Activated CD8-positive, alpha-beta memory T cell treated with anti-CD3 and anti-CD28 coated beads, Interleukin-2, amount 50 U/mL, for 4 hours (primary cell): ENCODE measurements at places on chromosomes 6 and 20.

DNA sequence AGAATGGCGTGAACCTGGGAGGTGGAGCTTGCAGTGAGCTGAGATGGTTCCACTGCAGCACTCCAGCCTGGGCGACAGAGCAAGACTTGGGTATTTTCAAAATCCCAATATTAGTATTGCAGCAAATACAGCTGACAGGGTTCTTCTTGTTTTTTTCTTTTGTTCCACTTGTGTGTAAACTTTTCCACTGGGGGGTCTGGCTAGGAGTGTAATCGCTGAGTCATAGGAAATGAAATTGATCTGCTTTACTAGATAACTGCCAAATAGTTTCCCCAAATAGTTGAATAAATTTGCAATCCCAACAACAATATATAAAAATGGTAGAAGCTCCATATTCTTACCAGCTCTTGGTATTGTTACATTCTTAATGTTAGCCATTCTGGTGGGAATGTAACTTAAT lies 526.0 kb upstream of the SOX4 start:
- no peak for DNase-seq

DNA sequence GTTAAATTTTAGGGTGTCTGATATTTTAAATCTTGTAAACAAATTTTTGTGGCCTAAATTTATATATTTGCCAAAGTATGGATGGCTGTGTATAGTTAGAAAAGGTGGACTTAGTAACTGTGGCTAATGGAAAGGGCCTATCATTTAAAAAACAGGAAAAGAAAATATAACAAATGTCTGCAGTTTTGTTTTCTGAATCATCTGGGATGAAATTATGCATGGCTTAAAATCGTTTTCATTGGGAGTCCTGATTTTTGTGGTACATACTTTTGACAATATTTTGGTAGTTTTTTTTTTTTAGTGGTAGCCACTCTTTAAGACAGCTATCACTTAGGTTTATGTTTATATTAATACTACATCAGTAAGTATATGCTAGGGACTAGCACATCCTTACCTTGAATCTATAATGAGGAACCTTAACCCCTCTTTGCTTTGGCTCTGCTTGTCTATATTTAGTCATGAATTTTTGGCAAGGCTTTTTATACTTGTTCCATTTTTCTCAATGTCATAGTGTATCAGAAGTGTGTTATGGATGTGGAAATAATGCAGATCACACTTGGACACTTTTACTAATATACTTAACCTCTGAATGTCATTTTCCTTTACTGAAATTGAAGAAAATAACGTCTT lies 5.6 kb downstream of the ARID1B start:
- DNase-seq, result no peak

DNA sequence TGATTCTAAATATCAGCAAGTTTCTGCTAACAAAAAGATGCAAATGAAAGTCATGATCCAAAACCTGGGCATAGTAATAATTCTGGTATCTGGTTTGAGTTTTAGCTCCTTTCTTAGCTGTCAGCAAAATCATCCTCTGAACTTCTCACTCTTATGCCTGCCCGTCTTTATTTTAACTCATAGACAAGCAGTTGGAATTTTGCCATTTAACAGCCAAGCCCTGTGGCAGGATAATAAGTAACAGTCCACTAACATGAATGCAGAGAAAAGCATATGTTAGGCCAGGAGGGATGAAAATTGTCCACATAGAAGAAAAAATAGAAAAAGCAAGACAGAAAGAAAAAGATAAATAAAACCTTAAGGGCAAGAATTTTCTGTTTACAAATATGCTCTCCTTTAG lies 170.0 kb upstream of the LAMA2 start:
- DNase-seq, result no peak

GRCh38 chr6:14231501-14232280 lies 114.1 kb downstream of the CD83 start:
- no peak for DNase-seq

DNA sequence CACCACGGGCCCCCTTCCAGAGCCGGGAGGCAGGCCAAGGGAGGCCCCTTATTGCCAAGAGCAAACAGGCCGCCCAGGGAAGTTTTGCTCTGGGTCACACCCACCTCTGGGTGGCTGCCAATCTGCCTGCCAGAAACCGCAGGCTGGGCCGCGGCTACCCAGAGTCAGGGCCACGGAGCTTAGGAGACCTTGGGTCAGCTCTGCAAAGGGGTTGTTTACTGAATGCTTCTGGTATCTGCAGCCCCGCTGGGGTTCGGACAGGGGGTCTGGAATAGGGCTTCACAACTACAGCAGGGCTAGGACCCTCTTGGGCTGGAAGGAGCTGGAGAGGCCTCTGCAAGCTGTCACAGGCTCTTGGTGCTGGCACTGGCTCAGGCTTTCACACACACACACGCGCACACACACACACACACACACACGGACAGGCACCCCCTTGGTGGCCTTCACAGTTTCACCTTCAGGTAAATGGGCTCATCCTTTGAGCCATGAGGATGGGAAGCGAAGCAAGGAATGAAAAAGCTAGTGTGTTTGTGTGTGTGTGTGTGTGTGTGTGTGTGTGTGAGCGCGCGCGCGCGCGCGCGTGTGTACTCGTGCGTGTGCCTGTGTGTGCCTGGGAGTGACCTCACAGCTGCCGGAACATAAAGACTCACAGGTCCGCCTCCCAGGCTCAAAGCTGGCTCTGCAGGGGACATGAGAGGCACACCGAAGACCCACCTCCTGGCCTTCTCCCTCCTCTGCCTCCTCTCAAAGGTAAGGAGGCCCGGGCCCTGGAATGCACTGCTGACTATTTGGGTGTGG lies at the start of gene CCN5:
Gene CCN5, plus strand, starts transcription at position 669 of the 798 bp plus-strand sequence. Its CDS starts 22 bp downstream, at position 691.
- no peak for DNase-seq

DNA sequence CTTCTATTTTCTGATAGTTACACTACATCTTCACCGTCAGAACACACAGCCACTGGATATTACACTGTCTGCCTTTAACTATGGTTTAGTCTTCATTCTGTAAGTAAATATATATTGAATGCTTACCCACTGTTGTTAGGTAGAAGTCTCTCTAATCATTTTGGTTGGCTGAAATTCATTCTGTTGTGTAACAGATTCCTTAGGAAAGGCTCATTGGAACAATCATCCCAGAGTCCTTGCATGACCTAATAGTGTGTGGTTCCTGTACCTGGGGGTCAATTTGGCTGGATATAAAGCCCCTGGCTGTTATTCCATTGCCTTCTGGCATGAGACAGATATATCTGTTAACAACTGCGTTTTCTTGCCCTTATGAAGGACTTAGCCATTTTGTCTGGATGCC lies 9.9 kb downstream of the BLOC1S5 start:
- no peak for DNase-seq

DNA sequence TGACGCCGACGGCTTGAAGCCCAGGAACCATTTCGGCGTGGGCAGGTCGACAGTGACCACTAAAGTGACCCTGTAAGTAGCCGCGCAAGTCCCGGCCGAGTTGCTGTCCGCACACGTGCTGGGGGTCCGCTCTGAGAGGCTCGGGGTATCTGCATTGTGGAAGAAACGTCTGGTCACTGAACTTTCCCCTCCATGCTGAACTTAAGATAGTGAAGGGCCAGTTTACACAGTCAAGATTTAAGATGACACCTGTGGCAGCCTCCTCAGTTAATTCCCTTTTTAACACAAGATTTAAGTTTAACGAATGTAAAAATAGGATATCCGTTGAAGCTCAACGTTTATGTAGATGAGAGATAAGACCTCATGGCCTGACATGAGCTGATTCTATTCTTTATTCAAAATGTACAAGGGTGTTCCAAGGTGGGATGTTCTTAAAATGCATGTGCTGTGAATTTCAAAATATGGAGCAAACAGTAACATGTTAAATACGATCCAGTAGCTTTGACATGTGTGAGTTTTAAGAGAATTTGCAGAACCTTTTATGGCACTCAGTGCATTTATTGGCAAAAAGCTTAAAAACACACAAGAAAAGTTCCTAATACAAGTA lies 116.2 kb downstream of the RTN4IP1 start:
- DNase-seq, result no peak

GRCh38 chr6:138004430-138005287 lies 102.6 kb downstream of the PERP start:
- no peak for DNase-seq

- no peak for DNase-seq
These were observed 97.5 kb upstream of the ZBTB24 start for GRCh38 chr6:109580519-109580918.

- no peak for DNase-seq
These were observed 28.1 kb upstream of the SLC22A23 start for GRCh38 chr6:3484946-3485345.

DNA sequence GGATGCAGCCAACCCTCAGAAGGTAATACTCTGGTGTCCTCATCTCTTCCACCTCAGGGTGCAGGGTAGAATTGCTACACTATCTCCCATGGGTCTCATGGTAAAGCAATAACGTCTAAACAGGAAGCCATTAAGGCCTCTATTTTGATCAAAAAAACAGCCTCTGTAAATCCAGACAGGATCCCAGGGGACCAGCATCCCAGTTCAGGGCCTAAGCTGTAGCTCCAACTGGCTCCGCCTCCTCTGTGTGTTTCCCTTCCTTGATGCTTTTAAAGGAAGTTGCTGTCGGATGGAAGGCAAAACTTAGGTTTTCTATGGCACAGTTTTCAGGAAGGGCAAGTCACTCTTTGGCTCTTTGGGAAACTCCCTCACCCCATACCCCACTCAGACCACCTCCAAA lies 222.0 kb downstream of the MAFB start:
- no peak for DNase-seq

- DNase-seq, result no peak
These were observed 54.8 kb upstream of the MBOAT1 start for GRCh38 chr6:20266851-20267608.

- no peak for DNase-seq
These were observed at the start of gene GSTA3 for GRCh38 chr6:52909531-52909930. GSTA3 (minus strand) TSS chr6:52909698; CDS start chr6:52905834, 3,864 bp downstream.

DNA sequence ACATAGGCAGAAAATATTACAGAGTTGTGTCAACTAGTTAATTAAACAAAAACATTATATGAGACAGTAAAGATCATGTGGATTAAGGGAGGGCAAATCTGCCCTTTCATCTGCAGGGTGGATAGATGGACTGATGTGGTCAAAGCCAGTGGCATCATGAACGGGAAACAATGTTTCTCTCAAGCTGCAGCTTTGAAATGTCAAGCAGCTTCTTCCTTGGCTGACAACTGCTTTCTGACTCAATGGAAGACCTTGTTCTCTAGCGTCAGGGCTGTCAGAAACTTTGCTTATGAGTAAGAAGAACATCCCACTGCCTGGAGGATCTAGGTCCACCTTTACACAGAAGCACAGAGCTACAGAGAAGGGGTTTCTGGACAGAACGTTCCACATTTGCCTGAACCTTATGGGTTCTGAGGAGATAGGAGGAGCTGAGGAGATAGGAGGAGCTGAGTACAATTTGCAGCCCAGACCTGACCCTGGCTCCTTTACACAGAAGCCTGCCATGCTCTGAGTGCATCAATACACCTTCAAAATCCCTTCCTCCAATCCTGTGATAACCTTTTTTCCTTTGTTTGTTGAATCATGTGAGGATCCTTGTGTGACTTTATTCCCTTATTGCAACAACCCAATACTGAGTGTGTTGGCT lies 6.1 kb downstream of the CST5 start:
- no peak for DNase-seq

DNA sequence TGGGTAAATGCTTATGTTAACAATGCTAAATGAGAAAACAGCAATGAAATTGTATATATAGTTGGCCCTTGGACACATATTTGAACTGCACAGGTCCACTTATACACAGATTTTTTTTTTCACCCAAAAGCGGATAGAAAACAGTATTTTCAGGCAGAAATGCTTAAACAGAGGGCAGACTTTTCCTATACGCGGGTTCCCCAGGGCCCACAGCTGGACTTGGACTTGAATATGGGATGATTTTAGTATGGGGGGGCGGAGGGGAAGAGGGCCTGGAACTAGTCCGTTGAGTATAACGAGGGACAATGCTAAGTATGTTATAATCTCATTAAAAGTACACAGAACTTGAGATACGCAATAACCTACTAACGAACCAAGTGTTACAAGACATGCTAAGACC lies 1.1 kb upstream of the PRSS35 start:
- no peak for DNase-seq

DNA sequence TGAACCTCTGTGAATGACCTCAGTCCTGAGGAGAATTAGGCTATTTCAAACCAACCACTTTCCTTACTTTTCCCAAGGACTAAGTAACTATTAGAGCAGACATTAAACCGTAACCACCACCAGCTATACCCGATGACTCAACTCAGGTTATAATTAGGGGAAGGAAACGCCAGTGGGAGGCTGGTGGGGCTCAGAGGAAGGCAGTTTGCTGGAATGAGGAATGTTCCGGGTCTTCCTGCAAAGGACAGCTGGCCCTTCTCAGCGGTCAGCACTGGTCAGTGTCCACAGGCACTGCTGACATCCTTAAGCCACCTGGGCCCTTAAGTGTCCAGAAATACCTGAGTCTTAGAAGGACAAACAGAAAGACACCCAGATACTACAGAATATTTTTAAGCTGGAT lies 515.2 kb downstream of the MAFB start:
- DNase-seq, result no peak

DNA sequence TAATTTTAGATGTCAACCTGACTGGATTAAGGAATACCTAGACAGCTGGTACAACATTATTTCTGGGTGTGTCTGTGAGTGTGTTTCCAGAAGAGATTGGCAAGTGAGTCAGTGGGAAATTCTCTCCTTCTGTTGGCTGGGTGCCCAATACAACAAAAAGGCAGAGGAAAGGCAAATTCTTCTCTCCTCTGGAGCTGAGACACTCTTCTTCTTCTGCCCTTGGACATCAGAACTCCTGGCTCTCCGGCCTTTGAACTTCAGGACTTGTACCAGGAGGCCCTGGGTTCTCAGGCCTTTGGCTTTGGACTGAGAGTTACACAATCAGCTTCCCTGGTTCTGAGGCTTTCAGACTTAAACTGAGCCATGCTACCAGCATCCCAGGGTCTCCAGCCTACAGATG lies 7.8 kb upstream of the BTN3A1 start:
- no peak for DNase-seq

DNA sequence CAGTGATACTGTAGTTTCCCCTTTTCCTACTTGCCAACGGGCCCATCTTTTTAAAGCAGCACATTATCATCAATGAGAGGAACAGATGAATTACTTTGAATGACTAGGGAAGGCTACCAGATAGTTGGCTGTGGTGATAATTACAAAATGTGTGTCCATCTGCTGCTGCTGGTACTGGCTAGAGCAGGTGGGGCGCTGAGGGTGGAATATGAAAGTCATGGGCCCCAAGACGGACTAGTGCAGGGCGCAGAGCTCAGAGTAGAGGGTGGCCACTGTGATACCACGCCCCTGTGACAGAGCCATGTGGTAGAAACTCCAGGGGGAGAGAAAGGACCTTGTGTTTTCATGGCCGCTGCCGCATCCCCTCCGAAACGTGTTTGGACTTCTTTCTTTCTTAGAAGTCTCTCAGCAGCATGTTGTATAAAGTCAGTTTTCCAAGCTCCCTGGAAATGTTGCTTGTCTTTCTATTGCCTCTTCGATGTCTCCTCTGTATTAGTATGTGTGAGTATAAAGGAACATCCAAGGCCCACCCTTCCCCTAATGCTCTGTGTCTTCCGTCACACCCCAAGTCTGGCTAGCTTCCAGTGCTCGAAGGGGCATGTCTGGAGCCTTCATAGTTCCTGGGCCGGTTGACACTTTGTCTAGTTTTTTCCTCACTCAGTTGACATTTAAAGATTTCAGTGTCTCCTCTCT lies 88.1 kb downstream of the PPP1R14C start:
- no peak for DNase-seq

- no peak for DNase-seq
These were observed 169.1 kb downstream of the MAFB start for GRCh38 chr20:40519918-40520317.

GRCh38 chr20:13348311-13349234 lies 127.5 kb downstream of the ISM1 start:
- no peak for DNase-seq
